ENCODE measurements at places on chromosomes 4 and X. TPM values are rescaled to one million over a fixed set of nuclear protein-coding genes. Genes with fewer than 3 reads are reported as not detected.
A peak's percentile ranks its signal among the peaks of the same experiment; 100 is the strongest.

- H3K4me3 ChIP-seq = no peak overlapping the region
- H3K27me3 ChIP-seq = no peaks in the 10 kb centered on the region
- H3K36me3 ChIP-seq = no peaks in the 10 kb centered on the region
- no peak overlapping the region for H3K27ac ChIP-seq
These were observed 86.6 kb upstream of the ZDHHC15 start for GRCh38 chrX:75609406-75609805.

DNA sequence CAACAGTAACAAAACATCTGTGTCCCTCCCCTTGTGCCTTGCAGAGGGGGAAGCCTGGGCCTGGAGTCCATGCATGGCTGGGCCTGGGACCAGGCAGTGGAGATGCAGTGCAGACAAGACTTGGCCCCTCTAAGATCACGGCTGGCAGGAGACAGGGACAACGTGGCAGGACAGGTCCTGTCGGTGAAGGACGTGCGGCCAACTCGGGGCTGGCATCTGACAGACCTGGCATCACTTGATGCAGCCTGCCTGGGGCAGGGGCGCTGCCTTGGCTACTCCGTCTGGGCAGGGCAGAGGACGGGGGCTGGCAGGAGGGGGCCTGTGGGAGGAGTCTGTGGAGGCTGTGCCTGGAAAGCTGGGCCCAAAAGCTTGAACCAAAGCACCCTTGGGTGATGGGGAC is 112.1 kb downstream of the CPZ start:
- DNase-seq = no peak
- H3K4me1 ChIP-seq = no peaks in the 10 kb centered on the region
- H3K36me3 ChIP-seq = no peaks in the 10 kb centered on the region
- H3K27ac ChIP-seq = no peak overlapping the region

DNA sequence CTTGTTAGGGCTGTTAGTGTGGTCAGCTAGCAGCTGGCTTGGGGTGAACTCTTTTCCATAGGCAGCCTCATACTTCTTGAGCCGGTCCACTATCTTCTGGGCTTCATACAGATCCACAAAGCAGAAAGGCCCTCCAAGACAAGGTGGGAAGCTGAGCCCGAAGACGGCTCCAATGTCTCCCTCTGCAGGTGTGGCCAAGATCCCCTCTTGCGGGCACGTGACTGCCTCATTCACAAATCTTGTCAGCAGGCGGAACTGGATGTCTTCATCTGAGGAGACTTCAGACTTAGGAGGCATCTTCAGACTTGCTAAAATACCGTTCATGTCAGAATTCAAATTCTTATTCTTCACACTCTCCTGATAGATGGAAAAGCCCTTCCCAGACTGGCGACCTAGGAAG is 25.3 kb downstream of the CPE start:
- H3K4me3 ChIP-seq = no peak overlapping the region
- H3K27me3 ChIP-seq = no peaks in the 10 kb centered on the region
- H3K4me1 ChIP-seq = no peaks in the 10 kb centered on the region
- DNase-seq = no peak

DNA sequence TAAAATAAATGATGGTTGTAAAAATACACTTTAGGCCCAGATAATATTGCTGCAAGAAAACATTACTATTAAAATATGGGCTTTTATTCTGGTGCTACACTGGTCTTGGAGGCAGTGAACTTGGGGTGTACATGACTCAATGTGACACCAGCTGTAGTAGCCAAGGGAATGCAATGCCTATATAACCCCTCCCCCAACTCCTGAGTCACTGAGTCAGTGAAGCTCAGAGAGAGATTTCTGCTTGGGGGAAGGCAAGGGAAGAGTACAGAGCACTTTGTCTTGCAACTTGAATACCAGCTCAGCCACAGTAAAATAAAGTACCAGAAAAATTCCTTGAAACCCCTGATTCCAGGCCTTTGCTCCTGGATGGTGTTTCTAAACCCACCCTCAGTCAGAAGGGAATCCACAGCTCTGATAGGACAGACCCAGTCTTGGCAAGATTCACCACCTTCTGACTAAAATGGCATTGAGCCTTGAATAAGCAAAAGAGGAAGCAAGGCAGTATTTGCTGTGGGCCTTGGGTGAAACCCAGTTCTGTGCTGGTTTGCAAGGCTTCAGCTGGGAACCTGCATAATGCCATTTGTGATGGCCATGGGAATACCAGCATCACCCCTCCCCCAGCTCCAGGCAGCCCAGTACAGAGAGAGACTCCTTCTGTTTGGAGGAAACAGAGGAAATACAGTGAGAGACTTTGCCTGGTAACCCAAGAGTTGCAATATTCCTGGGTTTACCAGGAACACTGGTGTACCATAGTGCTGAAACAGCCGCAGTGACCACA is 209.9 kb downstream of the IQCM start:
- no peak overlapping the region for H3K27ac ChIP-seq
- DNase-seq = no peak
- H3K4me3 ChIP-seq = no peak overlapping the region

GRCh38 chrX:23884427-23885024 is 23.2 kb downstream of the APOO start:
- H3K4me3 ChIP-seq = no peak overlapping the region
- DNase-seq = no peak
- no peaks in the 10 kb centered on the region for H3K36me3 ChIP-seq
- no peaks in the 10 kb centered on the region for H3K27me3 ChIP-seq
- H3K4me1 ChIP-seq = peaks cover 10% of the 10 kb centered on the region

DNA sequence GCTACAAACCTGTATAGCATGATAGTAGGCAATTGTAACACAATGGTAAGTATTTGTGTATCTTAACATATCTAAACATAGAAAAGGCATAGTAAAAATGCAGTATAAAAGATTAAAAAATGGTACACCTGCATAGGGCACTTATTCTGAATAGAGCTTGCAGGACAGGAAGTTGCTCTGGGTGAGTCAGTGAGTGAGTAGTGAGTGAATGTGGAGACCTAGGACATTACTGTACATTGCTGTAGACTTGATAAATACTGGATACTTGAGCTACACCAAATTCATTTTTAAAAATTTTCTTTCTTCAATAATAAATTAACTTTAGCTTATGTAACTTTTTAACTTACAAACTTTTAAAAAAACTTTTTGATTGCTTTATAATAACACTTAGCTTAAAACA is 68.2 kb upstream of the MAML3 start:
- peak overlapping the region; percentile 65 for H3K27ac ChIP-seq
- no peaks in the 10 kb centered on the region for H3K36me3 ChIP-seq
- H3K4me1 ChIP-seq = peaks cover 19% of the 10 kb centered on the region
- peak; percentile 66 for DNase-seq
- no peak overlapping the region for H3K4me3 ChIP-seq

DNA sequence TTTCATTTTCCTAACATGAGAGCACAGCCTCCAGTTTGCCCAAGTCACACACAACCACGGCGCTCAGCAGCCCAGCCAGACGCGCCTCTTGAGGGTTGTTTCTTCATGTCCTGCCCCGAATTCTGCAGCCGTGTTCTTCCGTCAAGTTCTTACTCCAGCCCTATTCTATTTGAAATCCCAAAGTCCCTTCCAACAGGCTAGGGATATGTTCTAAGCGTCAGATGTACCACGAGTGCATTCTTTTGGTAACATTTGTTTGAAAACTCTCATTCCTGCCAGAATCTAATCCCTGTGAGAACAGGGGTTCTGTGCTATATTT is 23.1 kb downstream of the ACSL1 start:
- DNase-seq = no peak
- H3K4me3 ChIP-seq = no peak overlapping the region
- H3K27me3 ChIP-seq = no peaks in the 10 kb centered on the region

DNA sequence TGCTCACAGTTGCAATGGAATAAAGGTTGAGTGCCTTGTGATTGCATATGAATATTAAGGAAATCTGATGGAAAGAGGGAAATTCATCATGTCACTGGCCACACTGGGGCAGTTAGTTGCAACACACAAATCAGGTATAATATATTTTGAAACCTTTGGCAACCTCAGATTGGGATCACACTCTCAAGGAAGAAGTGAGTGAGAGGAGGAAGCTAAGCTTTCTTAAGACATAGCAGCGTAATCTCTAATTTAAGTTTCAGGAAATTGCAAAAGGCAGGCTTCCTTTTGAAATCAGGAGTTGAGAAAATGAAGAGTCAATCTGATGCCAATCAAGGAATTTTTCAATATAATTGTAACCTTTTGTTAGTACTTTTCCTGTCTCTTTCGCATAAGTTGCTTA is 12.3 kb upstream of the CLTRN start:
- H3K4me1 ChIP-seq = peaks cover 12% of the 10 kb centered on the region
- H3K27ac ChIP-seq = no peak overlapping the region
- H3K36me3 ChIP-seq = peaks cover 2% of the 10 kb centered on the region
- H3K4me3 ChIP-seq = no peak overlapping the region

Gene MAGEB17
- not detected for polyA plus RNA-seq

DNA sequence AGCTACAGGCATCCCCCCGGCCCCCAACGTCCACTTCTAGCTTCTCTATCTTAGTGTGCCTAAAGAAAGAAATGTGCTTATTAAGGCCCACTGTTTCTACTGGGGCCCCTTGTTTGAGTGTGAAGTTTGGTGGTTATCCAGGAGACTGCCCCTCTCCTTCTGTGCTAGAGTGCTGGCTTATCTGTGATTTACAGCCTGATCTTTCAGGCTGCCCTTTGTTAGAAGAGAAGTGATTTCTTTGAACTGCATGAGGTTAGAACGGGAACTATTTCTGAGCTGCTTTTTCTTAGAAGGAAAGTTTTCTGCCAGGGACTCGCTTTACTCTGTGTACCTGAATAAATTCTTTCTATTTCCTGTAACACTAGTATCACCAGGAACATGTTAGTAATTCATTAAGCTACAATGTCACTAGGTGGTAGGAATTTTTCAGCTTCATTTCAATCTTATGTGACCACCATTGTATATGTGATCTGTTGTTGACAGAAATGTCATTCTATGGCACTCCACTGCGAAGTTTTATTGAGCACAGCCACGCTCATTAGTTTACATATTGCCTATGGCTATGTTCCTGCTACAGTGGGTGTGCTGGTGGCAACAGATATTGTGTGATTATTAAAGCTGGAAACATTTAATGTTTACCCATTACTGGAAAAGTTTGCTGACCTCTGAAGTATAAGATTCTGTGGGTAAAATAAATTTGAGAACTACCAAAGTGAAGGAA is 193.8 kb upstream of the CXorf51B start:
- DNase-seq = no peak
- no peaks in the 10 kb centered on the region for H3K27me3 ChIP-seq
- no peak overlapping the region for H3K4me3 ChIP-seq
- no peaks in the 10 kb centered on the region for H3K4me1 ChIP-seq
- H3K27ac ChIP-seq = no peak overlapping the region
- H3K36me3 ChIP-seq = no peaks in the 10 kb centered on the region

Gene DUX4
- polyA plus RNA-seq = not detected

DNA sequence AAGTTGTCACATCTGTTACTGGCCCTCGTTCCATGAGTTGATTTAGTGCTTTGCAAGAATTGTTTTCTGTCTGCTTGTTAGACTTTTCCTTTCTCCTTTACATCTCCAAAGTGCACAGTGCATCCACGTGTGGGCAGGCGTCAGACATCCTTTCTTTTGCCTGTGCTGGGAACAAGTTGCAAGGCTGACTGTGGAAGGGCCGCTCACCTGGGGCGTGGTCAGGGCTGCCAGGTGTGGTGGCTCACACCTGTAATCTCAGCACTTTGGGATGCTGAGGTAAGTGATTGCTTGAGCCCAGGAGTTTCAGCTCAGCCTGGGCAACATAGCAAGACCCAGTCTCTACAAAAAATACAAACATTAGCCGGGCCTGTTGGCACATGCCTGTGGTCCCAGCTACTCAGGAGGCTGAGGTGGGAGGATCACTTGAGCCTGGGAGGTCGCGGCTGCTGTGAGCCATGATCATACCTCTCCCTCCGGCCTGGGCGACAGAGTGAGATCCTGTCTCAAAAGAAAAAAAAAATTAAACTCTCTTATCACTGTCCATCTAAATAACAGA is 46.2 kb downstream of the RGS12 start:
- H3K4me3 ChIP-seq = no peak overlapping the region
- DNase-seq = no peak
- H3K27me3 ChIP-seq = no peaks in the 10 kb centered on the region
- peaks cover 26% of the 10 kb centered on the region for H3K4me1 ChIP-seq
- no peaks in the 10 kb centered on the region for H3K36me3 ChIP-seq

DNA sequence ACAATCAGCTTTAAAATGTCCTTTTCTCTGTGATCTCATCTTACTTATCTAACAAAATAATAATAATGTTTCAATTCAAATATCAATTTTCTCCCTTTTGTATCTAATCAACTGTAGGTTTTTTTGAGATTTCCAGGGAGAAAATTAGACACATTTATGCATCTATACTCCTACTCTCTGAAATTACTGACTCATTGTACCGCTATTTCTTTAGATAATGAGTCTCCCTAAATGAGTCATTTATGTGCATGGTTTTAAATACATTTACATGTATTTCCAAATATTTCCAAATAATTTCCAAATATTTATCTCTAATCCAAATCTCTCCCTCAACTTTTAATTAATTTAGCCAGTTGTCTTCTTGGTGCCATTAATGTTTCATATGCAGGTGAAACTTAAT is 621.0 kb downstream of the TECRL start:
- no peak overlapping the region for H3K27ac ChIP-seq
- no peak for DNase-seq
- no peaks in the 10 kb centered on the region for H3K4me1 ChIP-seq
- H3K27me3 ChIP-seq = no peaks in the 10 kb centered on the region
- H3K4me3 ChIP-seq = no peak overlapping the region

DNA sequence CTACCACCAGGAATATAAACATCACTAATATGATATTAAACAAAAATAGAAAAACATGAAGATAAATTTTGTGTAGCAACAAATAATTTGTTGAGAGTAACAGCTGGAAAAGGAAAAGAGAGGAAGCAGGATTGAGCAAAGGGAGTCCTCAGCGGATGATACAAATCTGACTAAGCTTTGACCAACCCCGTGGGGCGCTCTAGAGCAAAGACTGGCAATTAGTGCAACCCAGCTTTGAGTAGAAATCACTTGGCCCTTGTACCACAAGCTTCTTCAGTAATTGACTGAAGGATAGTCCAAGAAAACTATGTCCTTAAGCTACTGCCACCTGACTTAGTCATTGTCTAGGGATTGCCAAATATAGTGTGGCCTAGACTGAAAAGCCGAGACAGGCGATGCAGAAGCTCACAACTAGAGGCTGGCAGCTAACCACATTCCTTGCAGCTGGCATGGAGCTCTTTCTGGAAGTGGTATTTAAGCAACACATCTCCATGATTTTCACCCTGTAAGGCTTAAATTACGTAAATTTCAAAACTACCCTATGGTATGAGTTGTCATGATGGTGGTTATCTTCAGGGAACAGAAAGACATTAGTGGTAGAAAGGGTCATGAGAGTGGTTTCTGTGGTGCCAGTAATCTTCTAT is 396.0 kb downstream of the PDGFC start:
- H3K4me1 ChIP-seq = peaks cover 14% of the 10 kb centered on the region
- H3K27me3 ChIP-seq = no peaks in the 10 kb centered on the region
- no peak overlapping the region for H3K27ac ChIP-seq
- H3K36me3 ChIP-seq = no peaks in the 10 kb centered on the region
- no peak overlapping the region for H3K4me3 ChIP-seq
- no peak for DNase-seq

All from endothelial cell of umbilical vein (primary cell).